Stimulated activated CD8-positive, alpha-beta memory T cell treated with anti-CD3 and anti-CD28 coated beads, Interleukin-2, amount 100 ng/mL, for 1 hour (primary cell): ENCODE measurements at places on chromosomes 3 and 15.

DNA sequence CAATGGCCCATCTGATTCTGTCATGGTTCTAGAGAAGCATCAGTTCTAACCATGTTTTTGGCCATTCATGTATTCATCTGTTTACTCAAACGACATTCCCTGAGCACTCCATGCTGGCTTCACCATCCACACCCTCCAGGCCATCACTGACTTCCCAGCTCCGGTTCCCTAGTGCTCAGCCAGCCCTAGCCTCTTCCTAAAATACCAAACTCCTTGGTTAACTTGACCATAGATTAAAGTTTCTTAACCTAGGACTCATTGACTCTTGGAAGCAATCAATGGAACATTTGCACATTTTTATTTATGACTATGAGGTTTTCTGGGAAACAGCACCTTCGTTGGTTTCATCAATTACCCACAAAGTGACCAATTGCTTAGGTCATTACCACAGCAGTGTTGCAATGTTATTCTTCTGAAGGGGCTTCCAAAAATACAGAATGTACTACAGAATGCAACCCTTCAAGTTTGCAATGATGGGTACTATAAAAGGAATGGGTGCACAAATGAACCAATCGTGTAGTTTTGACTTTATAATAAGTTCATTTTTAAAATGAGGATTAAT is 27.2 kb upstream of the SLC25A36 start:
- no peak for DNase-seq

DNA sequence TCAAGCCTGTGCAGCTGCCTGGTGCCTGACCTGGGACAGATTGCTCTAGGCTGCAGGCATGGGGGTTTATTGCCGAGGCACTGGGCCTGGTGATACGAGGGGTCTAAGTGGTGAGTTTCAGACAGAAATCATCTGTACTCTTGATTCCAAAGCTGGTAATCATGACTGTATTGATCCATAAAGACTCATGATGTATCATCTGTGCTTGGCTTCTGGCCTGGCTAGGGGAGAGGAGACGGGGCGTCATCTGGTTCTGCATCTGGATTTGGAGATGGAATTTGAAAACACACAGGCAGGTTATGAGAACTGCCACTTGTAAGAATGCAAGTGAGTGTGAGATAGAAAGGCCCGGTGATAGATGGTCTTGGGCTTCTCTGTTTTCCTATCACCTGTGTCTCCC is 337.4 kb upstream of the C2CD4B start:
- no peak for DNase-seq

DNA sequence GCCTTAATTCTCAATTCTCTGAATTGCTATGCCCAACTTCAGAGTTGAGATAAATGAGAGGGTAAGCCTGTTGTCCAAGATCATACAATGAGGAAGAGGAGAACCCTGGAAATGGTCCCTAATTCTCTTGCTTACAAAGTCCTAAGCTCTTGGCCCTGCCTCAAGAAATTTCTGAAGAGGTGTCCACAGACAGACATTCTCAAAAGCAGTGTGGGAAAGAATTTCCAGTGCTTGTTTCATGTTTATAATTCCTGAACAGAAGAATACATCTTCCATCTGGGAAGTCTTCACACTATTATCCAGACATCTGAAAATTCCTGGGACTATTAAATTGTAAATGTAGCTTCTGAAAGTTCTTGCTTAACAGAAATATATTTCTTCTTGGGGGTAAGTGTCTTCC is 166.8 kb upstream of the LRTM1 start:
- no peak for DNase-seq

DNA sequence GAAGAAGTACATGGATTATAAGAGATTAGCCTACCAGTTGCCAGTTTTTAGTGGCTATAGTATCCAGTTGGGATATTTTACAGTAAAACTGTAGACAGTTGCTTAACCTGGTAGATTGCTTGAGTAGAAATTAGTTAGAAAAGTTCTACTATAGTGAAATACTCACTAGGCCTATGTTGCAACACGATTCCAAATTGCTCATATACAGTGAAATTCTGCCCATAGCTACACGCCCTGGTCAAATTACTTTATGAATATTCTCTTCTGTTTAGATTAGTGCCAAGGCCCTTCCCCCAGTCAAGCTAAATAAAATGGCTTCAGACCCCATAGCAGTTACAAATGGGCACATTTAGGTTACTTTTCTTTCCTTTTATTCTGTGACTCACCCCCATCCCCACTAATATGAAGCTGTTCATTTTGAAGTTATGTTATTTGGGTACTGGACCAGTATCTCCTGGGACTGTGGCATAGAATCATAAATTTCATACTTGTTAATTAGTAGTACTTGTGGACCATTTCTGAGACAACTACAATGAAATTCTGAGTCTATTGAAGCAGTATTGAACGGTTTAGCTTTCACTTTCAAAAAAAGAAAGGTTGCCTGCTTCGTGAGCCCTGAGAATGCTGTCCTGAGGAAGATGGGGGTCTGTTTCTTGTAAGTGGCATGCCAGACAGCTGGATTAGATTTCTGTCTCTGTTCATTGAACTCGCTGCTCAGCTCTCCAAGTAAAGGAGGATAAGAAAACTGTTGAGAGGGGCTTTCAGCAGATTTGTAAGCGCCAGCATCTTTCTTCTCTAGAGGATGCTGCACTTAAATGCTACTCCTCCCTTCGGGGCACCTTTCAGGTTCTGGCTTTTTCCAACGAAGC is 65.8 kb upstream of the CFAP20DC start:
- DNase-seq, result no peak

DNA sequence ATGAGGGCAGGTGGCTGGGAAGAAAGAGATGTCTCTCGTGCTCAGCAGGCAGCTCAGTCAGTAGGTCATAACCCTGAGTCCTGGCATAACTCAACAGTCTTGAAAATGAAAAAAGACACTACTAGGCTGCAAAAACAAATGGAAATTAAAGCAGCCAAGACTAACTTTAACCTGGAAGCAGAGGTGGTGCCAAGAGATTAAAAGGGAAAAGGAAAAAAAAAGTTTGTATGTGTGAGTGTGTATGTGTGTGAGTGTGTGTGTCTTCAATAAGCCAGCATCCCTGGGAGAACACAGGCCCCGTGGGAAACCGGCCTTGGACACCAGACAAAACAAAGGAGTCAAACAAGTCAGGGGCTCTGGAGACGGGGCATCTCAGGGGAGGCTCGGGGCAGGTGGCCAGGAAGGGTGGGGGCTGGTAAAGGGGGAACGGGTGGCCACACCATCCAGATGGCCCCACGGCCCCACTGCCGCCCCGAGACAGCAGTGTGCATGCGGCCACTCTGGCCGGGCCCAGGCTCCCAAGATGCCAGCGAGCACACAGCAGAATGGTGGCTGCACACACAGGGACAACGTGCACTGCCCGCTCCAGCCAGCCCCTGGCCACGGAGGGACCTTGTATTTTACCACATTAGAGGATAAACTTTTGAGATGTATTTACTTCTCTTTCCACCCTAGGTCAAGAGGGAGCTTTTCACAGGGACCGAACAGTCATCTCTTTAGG is 23.8 kb downstream of the CYFIP1 start:
- DNase-seq, result no peak

DNA sequence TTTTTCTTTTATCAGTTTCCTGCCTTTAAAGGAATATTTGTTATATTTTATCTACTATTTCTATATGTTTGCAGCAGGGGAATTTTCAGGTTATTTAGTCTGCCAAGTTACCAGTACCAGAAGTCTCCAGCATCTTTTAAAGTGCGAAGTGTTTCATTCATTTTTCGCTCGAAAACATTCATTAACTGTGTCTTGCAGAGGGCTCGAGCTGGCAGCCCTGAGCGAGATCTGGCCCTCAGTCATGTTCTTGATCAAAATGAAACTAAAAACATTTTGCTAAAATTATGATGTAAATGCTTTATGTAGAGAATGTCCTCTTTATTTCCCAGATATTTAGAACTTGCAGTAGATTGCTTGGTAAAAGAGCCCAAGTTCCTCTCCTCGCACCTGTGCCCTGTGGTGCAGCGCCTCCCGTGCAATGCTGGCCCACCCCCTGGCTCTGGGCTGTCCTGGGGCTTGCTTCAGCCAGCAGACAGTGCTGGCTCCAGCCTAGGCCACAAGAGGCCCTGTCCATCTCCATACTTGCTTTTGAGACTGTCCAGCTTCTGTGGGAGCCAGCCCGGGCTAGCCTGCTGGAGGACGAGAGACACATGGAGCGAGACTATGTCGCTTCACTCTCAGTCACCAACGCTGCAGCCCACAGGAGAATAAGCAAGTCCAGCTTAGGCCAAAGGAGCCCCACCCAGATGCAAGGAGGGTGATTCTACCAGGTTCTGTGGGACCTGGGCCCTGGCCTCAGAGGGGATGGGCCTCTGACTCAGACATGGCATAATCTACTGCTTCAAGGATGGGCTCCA is 71.9 kb upstream of the PRR23E start:
- DNase-seq, result no peak

DNA sequence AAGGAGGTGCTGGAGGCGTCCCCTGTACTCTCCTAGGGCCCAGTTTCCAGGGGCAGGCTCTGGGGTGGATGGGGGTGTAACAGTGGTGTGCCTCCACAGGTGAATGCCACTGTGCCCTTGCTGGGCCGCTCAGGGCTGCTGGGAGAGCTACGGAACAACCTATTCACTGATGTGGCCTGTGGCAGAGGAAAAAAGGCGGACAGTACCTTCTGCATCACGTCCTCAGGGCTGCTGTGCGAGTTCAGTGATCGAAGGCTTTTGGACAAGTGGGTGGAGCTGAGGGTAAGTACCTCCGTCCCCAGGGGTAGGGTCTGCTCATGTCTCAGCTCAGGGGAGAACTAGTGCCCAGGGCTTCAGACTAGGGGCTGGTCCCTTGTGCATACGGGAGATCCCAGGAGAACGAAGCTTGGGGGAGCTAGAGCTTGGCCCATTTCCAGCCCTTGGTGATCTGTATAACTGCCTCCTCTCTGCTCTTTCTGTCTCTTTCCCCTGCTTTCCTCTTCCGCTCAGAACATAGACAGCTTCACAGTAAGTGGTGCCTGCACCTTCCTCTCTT is 15.0 kb upstream of the JMJD7 start:
- DNase-seq, result no peak

- DNase-seq, result no peak
Observed at GRCh38 chr15:77636209-77636608, 3.5 kb upstream of the LINGO1 start.

DNA sequence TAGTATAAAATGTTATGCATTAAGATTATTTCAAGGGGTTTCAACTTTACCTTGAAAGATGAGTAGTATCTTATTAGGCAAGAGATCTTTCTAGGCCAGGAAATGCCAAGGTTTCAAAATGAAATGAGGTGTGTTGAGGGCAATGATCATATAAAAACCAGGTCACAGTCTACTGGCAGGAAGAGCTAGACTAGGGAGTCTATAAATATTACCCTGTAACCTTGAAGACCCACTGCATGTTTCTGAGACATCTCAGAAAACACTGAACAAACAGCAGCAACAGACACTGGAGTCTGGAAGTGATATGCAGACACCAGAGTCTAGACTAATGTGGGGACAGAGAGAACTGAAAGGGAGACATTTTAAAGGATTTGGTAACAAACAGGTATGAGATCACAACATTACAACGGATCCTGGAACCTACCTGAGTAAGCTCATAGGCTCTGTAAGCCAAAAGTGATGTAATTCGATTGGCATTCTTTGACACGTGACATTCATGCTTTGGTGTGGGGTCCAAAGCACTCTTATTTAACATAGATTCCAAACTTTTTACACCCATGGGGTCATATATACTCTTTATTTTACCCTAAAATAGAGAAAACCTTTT is 15.0 kb downstream of the TASOR start:
- no peak for DNase-seq

DNA sequence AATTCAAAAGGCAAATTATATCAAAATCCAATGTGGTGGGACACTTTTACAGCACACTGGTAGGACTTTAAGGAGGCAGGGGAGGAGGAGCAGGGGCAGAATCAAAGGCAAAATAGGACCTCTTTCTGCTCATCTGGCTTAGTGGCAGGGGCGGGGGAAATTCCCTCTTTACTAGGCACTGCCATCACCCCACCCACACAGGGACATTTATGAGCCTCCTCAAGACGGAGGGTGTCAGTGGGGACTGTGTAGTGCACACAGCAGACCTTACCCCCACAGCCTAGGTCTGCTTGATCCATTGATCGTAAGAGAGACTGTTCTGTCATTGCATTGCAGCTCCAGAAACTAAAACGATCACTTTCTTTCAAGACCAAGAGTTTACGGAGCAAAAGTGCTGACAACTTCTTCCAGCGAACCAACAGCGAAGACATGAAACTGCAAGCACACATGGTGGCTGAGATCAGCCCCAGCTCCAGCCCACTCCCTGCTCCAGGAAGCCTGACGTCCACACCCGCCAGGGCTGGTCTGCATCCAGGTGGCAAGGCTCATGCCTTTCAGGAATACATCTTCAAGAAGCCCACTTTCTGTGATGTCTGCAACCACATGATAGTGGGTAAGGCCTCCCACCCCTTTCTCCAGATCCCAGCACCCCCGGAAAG is 62.9 kb downstream of the STAC start:
- DNase-seq, result no peak

DNA sequence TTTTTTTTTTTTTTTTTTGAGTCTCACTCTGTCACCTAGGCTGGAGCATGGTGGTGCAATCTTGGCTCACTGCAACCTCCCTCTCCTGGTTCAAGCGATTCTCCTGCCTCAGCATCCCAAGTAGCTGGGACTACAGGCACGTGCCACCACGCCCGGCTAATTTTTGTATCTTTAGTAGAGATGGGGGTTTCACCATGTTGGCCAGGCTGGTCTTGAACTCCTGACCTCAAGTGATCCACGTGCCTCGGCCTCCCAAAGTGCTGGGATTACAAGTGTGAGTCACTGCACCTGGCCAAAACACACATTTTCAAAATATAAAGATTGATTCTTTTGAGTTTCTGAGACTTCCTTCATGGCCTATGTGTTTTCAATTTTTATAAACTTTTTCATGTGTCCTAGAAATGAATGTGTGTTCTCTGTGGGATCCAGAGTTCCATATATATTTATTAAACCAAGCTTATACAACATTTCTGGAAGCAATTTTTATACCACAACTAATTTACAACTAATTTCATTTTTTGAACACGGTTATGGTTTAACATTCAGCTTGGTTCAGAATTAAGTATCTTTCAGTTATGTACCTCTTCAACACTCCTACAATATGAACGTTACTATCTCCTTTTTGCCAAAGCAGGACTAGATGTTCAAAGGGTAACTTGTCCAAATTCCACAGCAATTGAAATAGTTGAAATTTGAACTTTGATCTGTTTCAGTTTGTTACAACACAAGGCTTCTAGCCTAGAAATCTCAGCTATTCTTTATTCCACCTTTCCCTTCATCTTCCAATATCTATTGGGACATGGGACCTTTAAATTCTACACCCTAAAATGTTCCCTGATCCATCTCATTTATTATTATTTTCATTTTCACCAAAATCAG is 1.5 kb downstream of the ACAD11 start:
- no peak for DNase-seq
